ENCODE measurements at places on chromosomes 12 and 14.

- no peak for DNase-seq
These were observed 175.3 kb downstream of the KIF26A start for GRCh38 chr14:104313674-104314073.

GRCh38 chr12:5622280-5622679 is 190.4 kb downstream of the NTF3 start:
- DNase-seq = no peak

GRCh38 chr14:20998674-20999366 is at the start of gene SLC39A2:
TSS of gene SLC39A2 (plus strand) at chr14:20999293. CDS start at chr14:20999447, 154 bp downstream.
- DNase-seq = peak; percentile 59

DNA sequence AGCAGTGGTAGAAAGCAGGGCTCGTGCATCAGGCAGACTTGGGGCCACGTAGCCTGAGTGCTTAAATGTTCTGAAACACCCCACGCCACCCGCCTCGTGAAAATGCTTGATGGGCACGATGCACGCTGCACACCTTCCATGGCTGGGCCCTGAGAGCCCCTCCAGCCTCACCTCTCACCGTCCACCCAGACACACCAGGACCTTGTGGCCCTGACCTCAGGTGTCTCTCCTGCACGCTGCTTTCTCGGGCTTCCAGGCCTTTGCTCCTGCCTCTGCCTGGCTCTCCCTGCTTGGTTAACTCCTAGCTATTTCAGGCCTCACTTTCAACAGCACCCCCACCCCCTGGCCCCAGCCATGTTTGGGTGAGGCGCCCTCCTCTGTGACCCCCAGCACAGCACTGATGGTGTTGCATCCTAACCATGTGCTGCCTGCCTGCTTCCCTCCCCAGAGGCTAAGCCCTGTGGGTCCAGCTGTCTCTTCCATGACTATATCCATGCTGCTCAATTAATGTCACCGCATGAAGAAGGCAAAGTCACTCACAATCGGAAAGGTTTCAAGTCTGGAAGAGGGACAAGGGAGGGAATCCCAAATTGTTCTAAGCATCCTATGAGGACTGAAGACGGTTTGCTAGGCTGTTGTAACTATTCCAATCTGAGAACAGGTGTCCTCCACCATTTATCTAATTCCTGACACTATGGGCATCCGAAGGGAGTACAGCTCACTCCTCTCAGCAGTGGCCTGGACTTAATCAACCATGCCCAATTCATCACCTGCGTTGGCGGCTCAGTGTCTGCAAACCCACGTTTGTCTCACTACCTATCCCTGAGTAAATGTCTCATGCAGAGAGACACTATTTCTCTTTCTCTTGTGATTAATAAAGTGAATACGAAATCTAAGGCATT is 82.2 kb downstream of the CCDC88C start:
- no peak for DNase-seq

GRCh38 chr12:120388691-120389481 is 19.9 kb upstream of the MSI1 start:
- DNase-seq = peak; percentile 97

DNA sequence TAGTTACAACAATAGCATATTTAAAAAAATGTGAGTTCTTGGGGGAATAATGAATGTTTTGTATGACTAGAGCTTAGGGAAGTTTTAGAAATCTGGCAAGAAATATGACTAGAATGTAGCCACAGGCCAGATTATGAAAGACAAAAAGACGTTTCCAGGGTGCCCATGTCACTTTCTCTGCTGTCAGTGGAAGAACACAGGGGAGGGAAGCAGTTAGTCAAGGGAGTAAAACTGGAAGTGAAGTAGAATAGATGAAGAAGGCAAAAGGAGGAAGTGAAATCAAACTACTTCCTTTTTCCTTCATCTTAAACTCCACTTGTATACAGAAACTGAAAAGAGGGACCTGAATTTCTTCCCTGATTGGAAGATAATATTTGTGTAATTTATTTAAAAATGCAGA is 81.2 kb upstream of the ATP2B1 start:
- DNase-seq = no peak

DNA sequence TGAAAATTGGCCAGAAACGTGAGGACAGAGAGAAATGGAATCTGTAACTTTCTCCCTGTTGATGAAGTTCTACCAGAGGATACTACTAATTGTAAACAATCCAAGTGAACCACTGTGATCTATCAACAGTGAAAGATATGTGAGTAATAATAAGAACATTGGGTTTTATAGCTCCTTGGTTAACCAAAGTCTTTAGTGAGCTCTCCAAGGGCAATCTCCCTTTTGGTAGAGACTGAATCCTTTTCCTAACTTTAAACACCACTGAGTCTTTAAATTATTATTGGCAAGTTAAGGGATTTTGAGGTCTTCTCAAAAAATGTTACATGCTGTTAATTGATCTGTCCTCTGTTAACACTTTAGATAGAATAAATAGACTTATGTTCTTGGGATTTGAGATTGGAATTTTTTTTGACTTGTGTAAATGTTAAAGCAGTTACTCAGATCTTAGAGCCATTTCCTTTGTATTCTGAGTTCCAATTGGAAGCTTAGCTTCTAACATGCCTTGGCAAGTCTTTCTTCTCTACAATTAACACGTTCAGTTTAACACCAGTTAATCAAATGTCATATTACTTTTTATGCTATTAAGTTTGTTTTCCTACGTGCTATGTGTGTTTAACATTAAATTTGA is 338.2 kb upstream of the DDHD1 start:
- DNase-seq = no peak

DNA sequence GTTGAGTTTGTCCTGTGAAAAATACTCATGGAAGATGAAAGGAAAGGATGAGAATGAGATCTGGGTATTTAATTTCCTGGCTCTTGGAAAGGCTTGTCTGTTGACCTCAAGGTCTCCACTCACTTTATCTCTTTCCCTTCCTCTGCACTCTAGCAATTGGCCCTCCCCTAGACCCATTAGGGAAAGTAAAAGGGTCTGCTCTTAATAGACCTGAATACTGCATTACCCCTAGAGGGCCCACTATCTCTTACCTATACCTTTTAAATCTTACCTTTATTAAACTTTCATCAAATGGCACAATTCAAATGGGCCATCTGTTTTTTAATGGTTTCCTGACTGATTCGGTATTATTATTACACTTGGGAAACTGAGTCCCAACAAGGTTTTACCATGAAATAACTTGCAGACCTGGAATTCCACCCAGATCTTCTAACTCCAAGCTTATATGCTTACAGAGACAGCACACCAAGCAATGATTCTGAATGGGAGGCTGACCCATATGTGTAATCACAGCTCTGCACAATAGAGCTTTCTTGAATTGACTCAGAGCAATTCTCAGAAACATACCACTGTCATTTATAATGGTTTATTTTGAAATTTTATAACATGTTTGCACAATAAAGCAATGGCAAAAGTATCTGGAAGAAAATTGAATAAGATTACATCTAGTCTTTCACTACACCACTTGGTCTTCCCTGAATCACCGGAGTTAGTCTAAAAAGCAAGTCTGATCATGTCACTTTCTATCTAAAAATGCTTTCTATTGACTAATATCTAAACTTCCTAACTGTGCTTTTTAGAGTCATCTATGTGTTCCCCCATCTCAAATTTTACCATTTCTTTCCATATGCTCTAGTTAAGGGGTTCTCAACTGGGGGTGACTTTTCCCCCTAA is 618.5 kb downstream of the NRXN3 start:
- DNase-seq = no peak

- DNase-seq = peak; percentile 29
These were observed 13.6 kb downstream of the MTA1 start for GRCh38 chr14:105433161-105433605.

DNA sequence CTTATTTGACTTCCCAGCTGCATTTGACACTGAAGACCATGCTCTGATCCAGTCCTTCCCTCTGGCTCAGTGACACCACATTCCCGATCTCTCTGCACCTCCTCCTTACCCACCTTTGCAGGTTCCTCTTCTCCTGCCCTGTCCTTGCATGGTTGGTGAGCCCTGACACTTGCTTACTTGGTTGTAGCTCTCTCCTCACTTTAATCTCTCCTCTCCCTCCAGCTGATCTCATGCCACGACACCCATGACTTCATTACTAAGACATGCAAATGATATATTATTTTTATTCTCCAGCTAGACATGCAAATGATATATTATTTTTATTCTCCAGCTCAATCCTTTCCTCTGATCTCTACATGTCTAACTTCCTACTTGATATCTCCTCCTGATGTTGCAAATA is at the start of gene SERPINA9:
TSS of gene SERPINA9 (minus strand) at position 175 of the 400 bp plus-strand sequence. CDS start 6,357 bp downstream, outside the sequence.
- DNase-seq = no peak

DNA sequence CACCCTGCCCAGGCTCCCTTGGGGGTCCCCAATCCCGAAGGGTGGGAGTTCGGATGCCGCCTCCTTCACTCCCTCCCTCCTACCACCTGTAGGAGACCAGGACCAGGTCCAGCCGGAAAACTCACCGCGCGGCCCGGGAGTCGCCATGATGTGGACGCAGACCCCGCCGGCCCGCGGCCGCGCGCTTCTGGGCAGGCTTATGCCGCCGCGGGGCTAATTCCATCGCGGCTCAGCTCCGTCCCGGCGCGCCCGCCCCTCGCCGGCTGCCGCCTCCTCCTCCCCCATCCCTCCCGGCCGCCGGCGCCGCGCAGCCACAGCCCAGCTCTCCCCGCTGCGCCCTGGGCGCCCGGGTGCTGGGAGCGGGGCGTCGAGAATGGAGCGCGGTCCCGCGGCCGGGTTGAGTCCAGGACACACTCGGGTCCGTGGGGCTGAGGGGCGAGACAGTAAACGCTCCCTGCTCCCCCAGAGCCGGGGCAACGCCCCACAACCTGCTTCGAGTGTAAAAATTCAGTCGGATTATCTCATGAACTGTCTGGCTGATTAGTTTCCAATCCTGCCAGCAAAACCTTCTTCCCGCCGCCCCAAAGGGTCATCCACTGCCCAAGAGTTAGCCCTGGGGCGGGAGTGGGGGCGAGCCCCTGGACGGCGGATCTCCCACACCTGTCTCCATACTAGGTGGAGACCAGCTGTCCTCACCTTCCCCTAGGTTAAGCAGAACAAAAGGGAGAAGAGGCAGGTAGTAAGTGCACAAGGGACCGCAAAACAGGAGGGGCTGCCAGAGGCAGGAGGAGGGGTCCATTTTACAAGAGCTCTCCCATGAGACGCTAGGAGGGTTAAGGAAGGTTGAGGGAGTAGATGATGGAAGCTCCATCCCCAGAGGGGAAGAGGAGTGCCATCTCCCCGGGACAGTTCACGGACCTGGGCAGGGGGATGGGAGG is at the start of gene ANO2:
TSS of gene ANO2 (minus strand) at position 189 of the 938 bp plus-strand sequence. CDS start at position 147, 42 bp downstream.
- peak; percentile 90 for DNase-seq

DNA sequence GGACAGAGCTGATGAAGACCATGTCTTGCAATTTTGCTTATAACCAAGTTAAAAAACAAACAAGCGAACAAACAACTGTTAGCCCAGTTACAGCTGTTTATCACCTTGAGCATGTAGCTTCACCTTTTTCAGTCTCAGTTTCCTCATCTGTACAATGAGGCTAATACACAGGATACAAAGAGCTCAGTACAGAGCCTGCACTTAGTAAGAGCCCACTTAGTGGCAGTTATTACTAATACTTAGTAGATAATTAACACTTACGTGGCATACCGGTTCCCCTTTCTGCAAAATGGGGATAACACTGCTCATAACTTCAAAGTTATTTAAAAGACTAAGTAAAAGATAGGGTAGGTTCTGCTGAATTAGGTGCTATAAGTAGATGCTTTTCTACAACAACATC is 228.0 kb downstream of the MON2 start:
- no peak for DNase-seq

DNA sequence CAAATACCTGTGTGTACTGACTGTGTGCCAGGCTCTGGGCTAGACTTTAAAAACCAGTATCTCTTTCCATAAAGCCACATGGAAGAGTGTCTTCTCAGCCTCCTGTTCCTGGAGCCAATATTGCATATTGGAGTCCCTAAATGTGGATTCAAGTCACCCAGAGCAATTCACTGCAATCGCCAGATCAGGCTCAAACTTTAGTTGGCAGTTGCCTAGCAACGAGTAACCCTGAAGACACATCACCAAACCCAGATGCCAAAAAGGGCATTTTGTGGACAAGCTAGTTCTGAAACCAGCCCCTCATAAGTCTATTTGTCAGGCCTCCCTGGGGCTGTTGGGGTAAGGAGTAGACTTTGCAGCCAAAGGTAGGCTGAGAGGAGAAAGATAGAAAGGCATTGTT is 13.7 kb downstream of the DPF3 start:
- DNase-seq = no peak

DNA sequence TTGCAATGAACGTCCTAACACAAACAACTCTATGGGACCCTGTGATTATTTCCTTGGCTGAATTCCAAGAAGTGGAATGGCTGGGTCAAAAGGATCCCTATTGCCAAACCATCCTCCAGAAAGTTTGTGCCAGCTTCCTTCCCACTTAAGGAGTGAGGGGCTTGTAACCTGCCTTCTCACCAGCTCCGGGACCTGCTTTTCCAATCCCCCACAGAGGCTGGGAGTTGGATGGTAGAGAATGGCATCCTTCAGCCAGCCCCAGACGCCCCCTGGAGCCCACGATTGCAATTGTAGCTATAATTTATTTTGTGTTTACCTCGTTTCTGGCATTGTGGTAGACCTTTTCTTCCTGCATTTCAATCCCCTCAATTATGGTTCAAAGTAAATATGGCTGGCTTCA is 9.7 kb upstream of the ZDHHC22 start:
- peak; percentile 67 for DNase-seq

GRCh38 chr12:8831116-8831515 is 8.7 kb downstream of the A2ML1 start:
- no peak for DNase-seq

DNA sequence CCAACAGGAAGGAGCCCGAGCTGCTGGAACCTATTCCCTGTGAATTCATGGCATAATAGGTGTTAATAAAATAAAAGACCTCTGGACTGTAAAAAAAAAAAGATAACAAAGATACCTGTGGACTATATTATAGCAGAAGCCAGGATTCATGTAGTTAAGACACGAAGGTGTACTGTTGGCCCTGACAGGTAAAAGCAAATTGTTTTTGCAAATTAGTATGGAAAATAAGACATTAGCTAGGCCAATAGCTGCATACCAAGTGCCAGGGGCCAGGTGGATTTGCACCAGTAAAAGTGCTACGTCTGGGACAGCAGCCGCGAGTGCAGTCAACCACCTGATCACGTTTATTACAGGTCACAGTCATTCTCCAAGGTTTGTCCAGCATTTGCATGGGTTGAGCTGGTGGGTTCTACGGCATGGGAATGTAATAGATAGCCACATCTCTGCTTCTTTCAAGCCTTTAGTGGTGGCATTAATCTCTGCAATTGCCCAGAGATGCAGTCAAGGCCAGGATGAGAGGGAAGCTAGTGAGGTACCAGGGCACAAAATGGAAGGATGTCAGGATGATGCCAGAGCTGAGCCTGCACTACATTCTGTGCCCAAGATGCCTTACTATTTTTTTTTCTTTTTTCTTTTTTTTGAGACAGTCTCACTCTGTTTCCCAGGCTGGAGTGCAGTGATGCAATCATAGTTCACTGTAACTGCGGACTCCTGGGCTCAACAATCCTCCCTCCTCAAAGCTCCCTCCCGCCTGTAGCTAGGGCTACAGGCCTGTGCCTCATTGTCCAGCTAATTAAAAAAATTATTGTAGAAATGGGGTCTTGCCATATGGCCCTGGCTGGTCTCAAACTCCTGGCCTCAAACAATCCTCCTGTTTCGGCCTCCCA is 26.3 kb downstream of the TNFAIP2 start:
- no peak for DNase-seq

Data from neural progenitor cell (in vitro differentiated cells).